ENCODE measurements at places on chromosomes 3 and 15.

- DNase-seq, result no peak
These were observed 7.2 kb downstream of the EOMES start for GRCh38 chr3:27714692-27715453.

DNA sequence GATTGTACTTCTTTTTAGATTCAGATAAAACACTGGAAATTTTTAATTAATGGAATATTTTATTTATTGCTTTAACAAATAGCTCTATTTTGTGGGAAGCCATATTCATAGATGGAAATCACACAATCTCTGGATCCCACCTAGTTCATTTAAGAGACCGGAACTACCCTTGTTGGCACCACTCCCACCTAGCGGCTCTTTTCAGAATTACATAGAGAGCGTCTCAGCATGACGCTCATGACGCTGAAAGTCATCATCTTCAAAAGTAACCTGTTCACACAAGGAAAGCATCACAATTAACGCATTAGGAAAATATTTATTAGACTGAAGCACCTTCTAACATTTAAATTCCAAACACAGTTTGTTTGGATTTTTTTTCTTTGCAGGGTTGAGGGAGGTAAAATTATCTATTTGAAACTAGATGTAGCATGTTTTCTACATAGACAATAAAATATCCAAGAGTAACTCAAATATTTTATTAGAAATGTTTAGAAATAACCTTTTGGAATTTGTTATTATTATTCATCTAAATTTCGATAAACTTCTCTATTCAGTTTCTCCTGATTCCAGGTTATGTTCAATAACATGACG is 214.9 kb upstream of the ARRDC4 start:
- DNase-seq, result no peak

DNA sequence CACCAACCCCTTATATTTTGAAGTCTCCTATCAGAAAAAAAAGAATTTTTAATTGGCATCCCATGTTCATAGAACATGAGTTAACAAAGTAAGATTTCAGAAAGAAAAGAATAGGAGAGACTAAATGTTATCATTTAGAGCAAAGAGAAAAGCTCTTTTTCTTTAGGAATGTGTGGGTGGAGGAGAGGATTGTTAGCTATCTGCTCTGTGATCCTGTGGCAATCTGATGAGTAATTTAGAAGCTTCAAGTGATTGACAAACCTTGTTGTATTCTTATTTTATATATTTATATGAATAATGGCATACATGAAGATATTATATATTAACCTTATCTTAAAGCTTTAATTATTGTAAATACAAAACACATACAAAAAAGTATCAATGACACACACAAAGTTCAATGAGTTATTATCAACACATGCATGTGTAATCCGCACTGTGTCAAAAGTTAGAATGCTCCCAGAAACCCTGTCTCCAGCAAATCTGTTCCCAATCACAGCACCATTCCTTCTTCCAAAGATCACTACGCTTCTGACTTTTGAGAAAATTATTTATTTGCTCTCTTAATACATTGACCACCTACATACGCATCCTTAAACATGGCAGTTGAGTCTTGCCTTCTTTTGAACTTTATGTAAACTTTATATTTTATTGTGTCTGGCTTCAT is 907.4 kb downstream of the MCTP2 start:
- DNase-seq, result no peak

DNA sequence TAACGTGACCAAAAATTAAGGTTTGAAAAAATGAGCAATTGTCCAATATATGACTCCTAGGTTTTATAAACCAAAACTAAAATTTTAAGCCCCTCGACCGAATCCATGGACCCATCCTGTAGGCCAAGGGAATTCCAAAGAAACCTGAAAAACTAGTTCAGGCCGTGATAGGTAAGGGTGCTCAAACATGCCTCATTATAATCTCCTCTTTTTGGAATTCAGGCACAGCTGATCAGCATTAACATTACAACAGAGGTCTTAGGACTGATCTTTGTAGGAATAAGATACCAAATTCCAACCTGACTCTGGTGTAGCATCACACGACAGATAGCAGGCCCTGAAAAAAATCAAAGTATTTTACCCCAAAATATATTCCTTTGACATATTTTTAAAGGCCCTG is 155.7 kb downstream of the NEK10 start:
- DNase-seq, result no peak

- no peak for DNase-seq
These were observed 103.7 kb downstream of the MYH15 start for GRCh38 chr3:108406661-108407206.

DNA sequence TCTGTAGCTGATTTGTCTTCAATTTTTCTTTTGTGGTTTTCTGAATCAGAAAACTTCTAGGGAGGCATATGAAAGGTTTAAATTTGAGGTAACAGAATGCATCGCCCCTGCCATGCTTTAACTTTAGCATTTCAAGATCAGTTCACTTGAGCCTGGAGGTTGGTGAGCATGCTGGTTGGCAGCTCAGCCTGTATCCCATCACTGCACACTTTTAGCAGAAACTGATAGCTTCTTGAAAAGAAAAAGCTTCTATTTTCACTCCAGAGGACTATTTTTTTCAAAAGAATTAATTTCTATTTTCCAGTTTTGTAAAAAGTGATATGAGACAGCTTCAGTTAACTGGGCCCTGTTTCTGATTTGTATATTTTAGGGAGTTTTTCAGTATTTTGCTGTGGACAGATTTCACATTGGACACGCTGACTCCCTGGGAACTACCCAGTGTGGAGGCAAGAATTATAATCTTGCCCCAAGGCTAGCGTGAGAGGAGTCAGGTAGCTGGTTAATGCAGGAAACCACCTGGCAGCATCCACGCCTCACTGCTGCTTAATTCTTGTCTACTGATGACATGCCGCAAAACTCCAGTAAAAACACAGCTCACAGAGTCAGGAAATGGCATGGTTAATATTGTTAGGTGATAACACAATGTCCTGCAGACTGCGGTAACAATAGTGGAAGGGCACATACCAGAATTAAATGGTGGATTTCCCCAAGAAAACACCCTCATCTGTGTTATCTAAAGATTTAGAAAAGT is 71.4 kb downstream of the DUT start:
- DNase-seq, result no peak

DNA sequence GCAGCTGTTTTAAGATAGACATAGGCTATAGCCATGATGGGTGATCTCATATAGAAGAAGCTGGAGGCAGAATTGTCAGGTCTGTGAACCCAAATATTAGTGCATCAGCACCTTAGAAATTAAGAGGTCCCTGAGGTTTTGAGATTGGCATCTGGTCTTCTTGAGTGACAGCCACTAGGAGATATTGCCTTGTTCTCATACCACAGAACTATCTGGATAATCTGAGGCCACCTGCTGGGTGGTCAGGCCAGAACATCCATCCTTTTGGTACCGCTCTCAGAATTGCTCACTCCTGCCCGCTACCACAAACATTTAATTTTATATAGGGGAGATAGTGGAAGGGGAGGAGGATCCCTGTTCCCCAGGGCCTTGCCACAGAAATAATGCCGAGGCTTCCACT is 210.6 kb upstream of the ZPLD1 start:
- DNase-seq, result no peak

DNA sequence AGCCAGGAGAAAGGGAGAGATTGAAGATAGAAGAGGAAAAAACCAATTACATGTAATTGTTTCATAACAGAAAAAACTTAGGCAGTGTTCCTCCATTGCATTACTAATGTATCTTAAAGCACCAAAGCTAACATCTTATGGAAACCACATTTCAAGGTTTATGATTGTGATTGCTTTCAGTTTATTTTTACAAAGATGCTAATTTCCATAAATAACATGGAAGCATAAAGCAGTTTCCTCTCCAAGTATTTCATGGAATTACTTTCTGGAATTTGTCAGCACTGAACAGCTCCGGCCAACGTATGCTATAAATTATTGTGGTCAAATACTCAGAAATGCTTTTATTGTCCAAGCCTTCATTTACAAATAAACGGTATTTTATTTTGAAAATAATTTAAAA is 11.6 kb downstream of the ADAMTSL3 start:
- DNase-seq, result no peak

DNA sequence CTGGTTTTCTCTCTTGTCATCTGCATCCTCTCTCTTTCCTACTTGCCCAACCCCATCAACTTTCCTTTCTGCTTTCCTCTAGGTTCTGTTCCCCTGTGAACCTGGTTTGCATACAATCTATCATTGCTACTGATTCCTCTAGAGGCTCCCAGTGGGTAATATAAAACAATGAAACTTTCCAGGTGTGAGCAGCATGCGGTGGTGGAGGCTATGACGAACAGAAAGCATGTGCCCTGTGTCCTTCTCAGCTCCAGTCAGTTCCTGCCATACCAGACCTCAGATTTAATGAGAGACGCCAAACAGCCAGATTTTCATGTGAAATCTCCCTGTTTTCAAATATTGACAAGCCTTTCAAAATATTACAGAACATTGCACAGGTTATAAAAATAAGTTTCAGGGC is 3.5 kb upstream of the ACAP2 start:
- no peak for DNase-seq

DNA sequence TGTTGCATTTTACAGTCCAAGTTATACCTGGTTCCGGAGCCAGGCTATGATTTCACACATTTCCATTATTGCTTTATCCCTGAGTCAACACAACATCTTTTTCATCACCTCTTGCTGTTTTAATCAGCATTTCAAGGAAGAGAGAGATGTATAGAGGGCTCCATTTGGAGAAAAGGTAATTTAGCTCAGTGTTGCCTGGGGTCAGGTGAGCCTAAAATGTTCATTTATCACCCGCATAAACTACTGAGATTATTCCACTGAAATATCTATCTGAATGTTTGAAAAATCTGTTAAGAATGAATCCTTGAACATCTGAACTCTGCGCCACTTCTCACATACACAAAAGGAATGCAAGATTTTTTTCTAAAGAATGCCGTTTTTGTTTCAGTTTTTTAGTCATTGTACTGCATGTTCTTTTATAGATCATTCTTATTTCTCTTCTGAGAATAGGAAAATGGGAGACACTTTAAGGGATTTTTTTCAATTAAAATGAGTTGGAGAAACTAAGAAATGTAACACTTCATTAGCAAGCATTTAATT is 51.5 kb upstream of the AGTR1 start:
- no peak for DNase-seq

- DNase-seq, result no peak
These were observed 201.1 kb upstream of the ADAMTS9 start for GRCh38 chr3:64888840-64889392.

- no peak for DNase-seq
These were observed 25.6 kb upstream of the GLCE start for GRCh38 chr15:69134791-69135190.

- DNase-seq, result no peak
These were observed 149.5 kb upstream of the EPHA3 start for GRCh38 chr3:88957711-88958439.

DNA sequence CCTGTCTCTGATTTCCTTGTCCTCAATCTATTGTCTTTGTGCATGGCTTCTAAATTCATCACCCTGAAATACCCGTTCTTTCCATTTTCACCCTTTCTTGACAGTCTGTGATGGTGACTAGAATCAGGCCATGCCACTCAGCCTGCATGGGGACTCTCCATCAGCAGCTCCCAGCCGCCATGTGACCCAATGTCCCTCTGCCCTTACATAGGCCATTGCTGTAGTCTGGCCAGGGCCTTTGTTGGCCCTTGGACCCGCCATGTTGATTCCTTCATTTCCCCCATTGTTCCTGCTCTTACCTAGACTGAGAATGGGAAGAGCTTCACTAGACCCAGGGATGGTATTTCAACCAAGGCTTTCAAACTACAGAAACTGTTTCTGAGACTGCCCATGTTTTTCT is 45.8 kb downstream of the SPSB4 start:
- no peak for DNase-seq

DNA sequence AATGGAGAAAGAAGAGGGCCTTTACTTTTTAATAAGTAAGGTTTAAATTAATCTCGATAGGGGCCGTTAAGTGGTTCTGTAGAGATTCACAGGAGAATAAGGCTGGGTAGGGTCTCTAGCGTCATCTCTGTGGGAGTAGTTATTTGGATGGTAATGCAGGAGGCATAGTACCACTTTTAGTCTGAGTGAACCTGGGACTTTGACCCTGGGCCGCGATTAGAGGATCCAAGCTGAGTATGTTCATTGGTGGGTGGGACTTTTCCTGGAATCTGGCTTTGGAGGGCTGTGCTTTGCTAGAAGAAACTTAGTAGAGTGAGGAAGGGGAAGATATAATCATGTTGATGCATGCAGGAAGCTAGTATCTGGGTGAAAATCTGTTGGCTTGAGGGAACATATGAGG is 4.0 kb downstream of the LPP start:
- no peak for DNase-seq

DNA sequence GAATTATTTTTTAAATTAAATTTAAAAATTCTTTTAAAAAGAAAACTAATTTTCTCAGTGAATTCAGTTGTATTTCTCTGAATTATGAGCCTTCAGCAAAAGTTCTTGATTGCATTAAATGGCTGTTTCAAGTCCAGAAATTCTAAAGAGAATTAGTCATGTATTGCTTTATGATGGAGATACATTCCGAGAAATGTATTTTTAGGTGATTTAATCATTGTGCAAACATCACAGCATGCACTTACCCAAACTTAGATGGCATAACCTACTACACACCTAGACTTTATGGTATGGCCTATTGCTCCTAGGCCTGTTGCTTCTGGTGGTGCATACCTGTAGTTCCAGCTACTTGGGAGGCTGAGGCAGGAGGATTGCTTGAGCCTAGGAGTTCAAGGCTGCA is 44.3 kb upstream of the GCNT3 start:
- no peak for DNase-seq

- no peak for DNase-seq
These were observed 52.9 kb downstream of the RYK start for GRCh38 chr3:134197681-134198261.

DNA sequence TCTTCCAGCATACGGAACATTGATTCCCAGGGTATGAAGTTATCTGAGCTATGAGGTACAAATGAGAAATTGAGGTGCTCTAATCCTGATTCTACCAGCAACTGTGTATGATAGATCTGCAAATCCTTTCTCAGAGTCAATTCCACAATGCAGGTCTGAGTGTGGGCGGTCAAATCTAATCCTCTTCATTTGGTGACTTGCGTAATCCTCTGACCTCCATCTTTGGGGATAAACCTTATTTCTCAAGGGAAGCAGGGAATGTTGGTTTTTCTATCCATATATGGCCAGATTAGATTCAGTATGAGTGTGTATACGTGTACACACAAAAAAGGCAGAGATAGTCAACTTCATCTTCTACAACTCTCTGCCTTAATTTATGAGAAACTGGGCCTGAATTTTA is 348.4 kb upstream of the IL12A start:
- no peak for DNase-seq

- no peak for DNase-seq
These were observed 18.3 kb downstream of the DLG1 start for GRCh38 chr3:197280156-197280555.

DNA sequence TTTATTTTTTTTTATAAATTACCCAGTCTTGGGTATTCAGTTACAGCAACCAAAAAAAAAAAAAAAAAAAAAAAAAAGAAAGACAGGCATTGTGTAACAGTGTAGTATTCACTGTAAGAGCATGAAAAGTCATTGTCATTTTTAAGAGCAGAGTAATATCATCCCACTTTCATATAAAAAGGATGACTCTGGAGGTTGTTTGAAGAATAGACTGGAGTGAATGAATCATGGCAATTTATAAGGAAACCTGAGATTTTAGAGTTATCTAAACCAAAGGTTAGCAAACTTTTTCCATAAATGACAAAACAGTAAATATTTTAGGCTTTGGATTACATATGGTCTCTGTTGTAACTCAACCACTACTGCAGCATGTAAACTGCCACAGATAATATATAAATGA is 794.9 kb downstream of the NTRK3 start:
- DNase-seq, result no peak

Data from stimulated activated CD8-positive, alpha-beta memory T cell treated with anti-CD3 and anti-CD28 coated beads, Interleukin-7, amount 100 ng/mL, for 4 hours (primary cell).